Daoy (cell line): ENCODE measurements at places on chromosomes 16 and 17.

GRCh38 chr17:5757314-5757907 lies 173.1 kb upstream of the NLRP1 start:
- no peak for DNase-seq

- DNase-seq = no peak
Observed at GRCh38 chr16:50464325-50465290, 83.6 kb upstream of the NKD1 start.

DNA sequence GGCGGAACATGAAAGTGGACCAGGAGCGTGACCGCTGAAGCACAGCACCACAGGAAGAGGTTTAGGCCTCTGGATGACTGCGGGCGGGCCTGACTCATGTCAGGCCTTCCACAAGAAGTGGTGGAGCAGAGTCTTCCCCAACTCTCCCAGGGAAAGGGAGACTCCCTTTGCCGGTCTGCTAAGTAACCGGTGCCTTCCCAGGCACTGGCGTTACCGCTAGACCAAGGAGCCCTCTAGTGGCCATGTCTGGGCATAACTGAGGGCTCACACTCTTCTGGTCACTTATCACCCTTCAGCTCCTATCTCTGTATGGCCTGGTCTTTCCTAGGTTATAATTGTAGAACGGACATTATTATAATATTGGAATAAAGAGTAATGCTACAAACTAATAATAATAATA lies 1931.9 kb downstream of the TP53TG3F start:
- peak; percentile 21 for DNase-seq

DNA sequence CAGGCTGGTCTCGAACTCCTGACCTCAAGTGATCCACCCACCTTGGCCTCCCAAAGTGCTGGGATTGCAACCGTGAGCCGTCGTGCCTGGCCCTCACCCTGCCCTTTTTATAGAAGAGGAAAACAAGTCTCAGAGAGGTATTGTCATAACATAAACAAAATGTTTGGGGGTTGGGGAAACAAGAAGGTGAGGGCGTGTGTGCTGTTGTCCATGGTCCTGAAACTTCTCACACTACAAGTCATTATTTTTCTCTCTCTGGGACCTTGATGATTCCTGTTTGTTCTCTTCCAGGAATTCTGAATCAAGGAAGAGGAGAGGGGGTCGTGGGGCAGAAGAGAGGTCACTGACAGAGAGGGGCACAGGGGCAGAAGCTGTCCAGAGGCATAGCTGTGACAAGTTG lies 160.2 kb upstream of the LHX1 start:
- peak; percentile 20 for DNase-seq

- no peak for DNase-seq
Observed at GRCh38 chr17:49817993-49818392, 29.5 kb downstream of the KAT7 start.

GRCh38 chr16:10752843-10753523 lies 9.3 kb downstream of the NUBP1 start:
- DNase-seq = no peak

DNA sequence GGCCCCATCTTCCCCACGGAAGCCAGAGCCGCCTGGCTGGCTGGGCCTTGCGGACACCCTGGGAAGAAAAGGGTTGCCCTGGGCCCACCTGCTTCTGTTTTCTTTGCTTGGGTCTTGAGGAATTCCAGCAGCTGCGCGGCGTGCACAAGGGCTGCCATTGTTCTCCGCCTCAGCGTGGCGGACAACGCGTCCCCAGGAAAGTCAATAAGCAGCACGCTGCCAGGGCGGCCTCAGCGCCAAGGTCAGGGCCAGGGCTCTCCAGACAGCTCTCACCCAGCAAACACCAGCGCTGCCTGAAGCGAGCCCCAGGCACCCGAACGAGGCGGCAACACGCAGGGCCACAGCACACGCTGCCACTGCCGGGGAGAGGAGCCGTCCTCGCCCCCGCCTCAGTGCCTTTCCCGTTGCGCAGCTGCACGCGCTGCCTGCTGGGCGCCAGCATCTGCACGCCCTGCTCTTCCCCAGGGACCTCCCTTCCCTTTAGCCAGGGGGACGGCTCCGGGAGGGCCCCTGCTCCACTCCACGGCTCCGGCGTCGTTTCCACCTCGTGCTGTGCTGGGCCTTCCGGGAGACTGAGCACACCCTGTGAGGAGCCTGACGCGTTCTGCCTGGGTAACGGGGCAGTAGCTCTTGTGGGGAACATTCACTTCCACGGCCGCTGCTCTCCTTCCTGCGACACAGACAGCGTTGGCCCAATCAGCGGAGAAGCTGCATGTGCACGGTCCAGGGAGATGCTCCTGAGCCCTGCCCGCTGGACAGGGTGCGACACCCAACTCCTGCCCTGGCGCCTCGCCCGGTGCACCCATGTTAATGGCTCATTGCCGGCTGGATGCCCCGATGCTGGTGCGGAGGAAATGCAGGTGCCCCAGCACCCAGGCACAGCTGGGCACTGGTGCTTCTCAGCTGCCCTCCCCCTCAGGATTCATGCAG lies 57.8 kb downstream of the LMF1 start:
- DNase-seq = no peak

- no peak for DNase-seq
Observed at GRCh38 chr17:3927628-3928340, 11.5 kb upstream of the P2RX1 start.

GRCh38 chr17:81365601-81366585 lies 29.4 kb upstream of the BAHCC1 start:
- DNase-seq = peak; percentile 92

DNA sequence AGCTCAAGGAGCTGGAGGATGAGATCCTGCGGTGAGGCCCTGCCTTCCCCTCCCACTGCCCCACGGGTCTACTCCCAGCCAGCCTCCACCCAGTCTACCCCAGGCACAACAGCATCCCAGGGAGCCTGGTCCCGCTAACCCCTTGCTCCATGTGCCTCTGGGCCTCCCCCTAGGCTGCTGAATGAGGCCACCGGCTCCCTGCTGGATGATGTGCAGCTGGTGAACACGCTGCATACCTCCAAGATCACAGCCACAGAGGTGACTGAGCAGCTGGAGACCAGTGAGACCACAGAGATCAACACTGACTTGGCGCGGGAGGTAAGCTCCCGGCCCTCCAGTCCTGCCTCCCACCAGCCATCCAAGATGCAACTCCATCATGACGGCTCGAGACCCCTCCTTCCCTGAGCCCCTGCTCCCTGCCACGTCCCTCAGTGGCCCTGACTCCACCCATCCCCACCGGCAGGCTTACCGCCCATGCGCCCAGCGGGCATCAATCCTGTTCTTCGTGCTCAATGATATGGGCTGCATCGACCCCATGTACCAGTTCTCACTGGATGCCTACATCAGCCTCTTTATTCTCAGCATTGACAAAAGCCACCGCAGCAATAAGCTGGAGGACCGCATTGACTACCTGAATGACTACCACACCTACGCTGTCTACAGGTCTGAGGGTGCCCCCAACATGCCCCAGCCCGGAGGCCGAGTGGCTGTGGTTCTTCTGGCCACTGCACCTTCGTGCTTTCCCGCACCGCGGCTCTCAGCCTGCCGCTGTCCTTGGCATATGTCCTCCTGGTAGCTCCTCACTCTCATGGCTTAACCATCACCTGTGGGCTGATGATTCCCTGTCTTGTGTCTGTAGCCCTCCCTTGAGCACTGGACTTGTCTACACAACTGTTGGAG lies 15.0 kb upstream of the KDM6B start:
- DNase-seq = no peak

DNA sequence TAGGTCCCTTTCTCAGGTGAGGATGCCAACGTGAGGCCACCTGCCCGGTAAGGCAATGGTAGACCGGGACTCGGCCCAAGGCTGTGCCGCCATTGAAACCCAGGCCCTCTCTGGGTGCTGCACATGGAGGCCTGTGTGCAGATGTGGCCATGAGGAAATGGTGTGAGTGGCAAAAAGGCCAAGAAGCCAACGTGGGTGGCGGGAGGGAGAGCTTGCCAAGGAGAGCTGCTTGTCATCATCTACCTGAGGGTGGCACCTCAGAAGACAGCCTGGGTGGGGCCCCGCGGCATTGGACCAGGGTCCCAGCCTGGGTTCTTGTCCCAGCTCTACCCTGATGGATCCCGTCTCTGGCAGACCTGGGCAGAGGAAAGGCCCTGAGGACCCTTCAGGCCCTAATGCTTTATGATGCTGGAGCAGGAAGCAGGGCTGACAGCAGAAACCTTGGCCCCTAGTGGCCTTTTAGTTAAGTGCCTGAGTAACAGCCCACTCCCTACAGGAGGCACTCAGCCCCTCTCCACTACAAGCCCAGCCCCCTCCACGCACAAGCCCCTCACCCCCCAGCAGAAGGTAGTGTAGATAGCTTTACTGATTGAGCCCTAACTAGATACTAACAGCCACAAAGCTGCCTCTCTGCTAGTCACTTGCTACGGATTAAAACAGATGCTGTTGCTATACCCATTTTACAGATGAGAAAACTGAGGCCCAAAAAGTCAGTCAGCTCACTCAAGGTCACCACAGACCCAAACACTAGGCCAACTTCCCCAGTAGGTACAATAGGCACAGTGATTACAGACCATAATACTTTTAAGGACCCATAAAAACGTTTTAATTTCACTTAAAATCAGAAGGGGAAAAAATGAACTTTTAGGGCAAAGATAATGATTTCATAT lies 26.2 kb upstream of the KIFC3 start:
- DNase-seq = no peak

- DNase-seq = no peak
Observed at GRCh38 chr17:77493238-77493820, 352.6 kb downstream of the SEC14L1 start.

DNA sequence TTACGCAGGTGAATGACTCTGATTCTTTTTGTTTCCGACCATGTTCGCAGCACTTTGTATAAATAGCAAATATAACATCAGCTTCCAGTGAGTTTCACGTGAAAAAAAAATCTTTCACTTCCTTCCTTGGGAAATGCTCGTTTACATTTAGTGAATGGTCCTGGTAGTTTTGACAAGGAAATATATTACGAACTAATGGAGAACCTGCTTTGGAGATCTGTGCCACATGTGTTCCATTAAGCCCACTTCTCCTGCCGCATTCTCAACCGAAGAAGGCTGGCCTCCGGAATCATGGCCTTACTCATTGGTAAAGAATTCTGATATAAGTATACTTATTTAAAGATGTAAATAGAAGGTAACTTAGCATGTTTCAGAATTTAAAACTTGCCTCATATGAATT lies 3.6 kb downstream of the CRAMP1 start:
- no peak for DNase-seq

- DNase-seq = peak; percentile 50
Observed at GRCh38 chr16:2155977-2156848, 631 bp downstream of the TRAF7 start.

DNA sequence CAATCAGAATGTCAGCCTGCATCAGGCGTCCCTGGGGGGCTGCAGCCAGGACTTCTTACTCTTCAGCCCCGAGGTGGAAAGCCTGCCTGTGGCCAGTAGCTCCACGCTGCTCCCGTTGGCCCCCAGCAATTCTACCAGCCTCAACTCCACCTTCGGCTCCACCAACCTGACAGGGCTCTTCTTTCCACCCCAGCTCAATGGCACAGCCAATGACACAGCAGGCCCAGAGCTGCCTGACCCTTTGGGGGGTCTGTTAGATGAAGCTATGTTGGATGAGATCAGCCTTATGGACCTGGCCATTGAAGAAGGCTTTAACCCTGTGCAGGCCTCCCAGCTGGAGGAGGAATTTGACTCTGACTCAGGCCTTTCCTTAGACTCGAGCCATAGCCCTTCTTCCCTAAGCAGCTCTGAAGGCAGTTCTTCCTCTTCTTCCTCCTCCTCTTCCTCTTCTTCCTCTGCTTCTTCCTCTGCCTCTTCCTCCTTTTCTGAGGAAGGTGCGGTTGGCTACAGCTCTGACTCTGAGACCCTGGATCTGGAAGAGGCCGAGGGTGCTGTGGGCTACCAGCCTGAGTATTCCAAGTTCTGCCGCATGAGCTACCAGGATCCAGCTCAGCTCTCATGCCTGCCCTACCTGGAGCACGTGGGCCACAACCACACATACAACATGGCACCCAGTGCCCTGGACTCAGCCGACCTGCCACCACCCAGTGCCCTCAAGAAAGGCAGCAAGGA lies 10.4 kb downstream of the NFE2L1 start:
- DNase-seq = no peak

DNA sequence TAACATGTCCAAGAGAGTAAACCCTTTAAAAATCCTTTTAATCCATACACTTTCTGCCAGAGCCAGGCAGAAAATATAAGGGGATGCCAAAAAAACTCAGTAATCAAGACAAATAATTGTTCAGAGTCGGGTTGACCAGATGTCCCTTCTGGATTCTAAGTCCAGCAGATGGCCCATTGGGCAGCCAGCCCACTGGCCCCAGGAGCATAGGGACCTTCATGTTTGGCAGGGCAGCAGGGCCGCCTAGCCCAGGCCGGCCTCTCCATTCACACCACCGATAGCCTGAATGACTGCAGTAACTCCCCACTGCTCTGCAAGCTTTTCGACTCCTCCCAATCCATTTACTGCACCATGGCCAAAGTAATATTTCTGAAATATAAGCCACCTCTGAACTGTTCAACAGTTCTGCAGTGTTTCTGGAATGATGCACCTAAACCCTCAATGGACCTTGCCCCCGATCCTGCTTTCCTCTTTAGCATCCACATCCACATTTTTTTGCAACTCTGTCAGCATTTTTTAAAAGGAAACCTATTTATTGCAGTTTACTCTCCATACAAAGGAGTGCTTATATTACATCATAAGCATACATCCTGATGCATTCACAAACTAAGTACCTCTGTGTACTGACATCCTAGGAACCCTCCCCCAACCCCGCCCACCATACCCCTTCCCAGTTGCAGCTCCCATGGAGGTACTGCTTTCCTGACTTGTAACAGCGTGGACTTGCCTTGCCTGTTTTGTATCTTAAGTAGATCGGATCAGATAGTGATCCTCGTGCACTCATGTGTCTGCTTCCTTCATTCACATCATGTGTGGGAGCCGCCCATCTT lies 46.4 kb downstream of the LDHD start:
- no peak for DNase-seq

GRCh38 chr17:17066021-17066420 lies 23.8 kb downstream of the MPRIP start:
- no peak for DNase-seq

- peak; percentile 58 for DNase-seq
Observed at GRCh38 chr17:18246880-18247612, 11.5 kb downstream of the FLII start.

DNA sequence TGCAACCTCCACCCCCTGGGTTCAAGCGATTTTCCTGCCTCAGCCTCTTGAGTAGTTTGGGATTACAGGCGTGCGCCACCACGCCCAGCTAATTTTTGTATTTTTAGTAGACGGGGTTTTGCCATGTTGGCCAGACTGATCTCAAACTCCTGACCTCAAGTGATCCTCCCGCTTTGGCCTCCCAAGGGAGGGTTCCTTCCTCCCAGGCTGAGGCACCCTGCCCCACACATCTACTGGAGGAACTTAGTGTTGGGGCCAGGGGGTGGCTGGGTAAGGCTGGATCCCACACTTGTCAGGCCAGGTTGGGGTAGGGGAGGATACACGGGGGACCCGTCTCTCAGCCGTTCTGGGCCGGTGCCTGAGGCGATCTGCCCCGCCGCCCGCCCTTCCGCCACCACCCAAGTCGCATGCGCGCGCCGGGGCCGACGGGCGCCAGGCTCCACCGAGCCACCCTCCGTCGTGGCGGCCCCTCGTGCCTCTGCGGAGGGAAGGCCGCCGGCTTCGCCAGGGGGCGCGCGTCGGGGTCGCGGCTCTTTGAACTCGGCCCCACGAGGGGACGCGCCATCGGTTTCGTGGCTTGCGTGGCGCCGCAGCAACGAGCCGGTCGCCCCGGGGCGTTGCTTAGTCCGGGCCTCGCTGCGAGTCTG lies 15.9 kb downstream of the GRB7 start:
- DNase-seq = peak; percentile 44
